ENCODE measurements at places on chromosomes 16 and 17.

DNA sequence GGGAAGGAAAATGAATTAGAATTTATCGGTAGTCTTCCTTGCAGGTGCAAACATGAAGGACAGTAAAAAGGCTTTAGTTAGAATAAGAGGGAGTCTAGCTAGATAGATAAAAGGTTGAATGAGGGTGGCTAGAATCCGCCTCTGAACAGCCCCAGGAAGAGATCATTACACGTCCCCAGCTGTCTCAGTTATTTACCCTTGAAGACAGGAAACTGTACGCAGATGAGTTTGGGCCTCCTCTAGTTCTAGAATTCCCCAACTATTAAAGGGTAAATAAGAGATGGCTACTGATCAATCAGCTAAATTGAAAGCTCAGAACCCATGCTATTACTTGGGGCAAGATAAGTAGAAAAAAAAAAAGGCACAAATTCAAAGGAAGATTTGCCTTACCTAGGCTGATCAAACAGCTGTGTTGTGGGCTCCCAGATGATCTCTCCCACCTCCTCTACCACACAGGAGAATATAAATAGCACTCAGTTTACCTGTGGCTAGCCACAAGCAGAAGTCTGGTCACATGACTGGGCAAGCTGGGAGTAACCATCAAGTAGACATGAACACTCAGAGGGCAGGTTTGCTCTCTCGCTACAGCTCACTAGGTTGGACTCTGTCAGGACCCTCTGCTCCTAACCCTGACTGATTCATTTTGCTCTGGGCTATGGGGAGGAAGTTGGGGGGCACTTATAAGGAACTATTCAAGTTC, 17.0 kb downstream of the FAM117A start:
- DNase-seq = no peak

DNA sequence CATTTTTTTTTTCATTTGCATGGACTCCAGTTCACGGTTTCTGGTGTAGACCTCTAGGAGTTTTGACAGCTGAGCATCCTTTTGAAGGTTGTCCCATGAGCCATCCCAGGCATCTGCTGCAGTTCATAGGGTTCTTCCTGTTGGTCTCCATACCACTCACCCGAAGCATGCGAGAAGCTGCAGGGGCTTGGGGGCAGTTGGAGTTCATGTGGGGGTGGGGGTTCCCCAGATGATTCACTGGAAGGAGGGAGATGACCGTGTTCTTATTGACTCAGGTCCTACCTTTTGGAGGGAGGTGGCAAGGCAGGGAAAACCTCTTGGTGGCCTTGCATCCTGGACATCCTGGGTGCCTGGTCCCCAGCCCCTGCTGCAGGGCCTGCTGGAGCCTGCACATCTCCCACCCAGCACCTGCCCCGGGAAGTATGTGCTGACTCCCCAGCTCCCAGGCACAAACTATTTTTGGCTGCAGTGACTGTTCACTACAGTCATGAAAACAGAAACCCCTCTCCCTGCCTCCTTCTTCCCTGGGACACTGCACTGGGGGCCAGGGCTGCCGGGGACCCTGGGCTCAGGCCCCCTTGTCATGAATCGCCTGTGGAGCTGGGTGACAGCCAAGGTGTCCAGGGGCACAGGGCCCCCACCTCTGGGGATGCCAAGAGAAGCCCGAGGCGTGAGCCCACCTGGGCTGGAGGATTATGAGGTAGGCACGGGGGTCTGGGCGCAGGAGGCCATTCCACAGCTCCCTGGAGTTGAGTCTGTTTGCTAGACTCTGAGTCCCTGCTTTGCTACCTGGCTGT, 64.9 kb upstream of the LGALS9 start:
- DNase-seq = no peak

GRCh38 chr16:3112058-3112880, at the start of gene ZNF205:
TSS of gene ZNF205 (plus strand) at chr16:3112586. CDS start at chr16:3113431, 845 bp downstream.
- DNase-seq = peak; percentile 30

- no peak for DNase-seq
Observed at GRCh38 chr17:3378321-3378720, 7.8 kb downstream of the OR3A2 start.

- DNase-seq = no peak
Observed at GRCh38 chr16:89161763-89162713, 9.5 kb upstream of the CDH15 start.

GRCh38 chr17:76700270-76700616, 10.5 kb downstream of the MXRA7 start:
- DNase-seq = no peak

- no peak for DNase-seq
Observed at GRCh38 chr17:61799812-61800484, 63.4 kb downstream of the BRIP1 start.

DNA sequence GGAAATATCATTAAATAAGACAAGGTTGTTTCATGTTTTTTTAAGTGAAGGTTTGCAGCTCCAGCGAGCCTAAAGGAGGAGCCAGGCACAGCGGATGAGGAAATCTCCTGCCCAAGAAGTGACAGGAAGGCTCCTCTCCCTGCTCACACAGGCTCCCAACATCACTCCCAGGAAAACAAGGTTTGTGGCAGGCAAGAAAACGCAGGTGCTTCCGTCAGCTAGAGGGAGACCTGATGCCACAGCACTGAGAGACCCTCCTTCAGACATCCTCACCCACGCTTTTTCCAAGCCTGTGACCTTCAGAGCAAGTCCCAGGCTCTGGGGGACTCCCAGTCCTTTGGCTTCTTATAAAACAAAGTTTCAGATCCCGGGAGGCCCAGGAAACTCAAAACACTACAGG, 89.7 kb downstream of the ZNF423 start:
- no peak for DNase-seq

DNA sequence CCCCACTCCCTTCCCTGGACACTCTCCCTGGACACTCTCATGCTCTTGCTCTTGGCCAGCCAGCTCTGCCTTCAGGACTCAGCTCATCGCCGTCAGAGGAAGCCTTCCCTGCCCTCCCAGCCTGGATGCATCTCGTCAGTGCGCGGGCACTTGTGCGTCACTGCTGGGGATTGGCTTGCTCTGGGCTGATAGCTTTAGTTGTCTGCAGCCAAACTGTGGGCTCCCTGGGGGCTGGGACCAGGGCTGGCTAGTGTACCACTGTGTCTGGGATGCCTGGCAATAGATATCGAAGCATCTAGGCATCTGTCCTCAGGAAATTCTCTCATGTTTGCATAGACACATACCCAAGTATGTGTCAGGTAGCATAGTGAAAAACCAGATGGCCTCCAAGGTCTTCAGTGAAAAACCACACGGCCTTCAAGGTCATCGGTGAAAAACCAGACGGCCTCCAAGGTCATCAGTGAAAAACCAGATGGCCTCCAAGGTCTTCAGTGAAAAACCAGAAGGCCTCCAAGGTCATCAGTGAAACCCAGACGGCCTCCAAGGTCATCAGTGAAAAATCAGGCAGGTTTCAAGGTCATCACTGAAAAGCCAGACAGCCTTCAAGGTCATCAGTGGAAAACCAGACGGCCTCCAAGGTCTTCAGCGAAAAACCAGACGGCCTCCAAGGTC, 72.0 kb downstream of the CMIP start:
- no peak for DNase-seq

DNA sequence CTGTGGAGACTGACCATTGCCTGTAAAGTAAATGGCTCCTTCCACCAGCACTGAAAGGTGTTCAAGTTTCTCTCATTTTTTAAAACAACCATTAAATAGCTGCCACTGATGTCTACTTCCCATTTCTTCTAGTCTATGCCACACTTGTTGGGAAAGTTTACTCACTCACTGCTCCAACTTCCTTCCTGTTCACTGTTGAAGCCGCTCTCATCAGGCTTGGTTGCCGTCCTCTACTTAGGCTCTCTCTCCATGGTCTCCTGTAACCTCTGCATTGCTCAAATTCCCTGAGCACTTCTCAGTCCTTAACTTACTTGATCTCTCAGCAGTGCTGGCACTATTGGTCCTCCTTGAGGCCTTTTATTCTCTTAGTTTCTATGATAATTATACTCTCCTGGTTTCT, 32.4 kb downstream of the SNX11 start:
- DNase-seq = no peak

DNA sequence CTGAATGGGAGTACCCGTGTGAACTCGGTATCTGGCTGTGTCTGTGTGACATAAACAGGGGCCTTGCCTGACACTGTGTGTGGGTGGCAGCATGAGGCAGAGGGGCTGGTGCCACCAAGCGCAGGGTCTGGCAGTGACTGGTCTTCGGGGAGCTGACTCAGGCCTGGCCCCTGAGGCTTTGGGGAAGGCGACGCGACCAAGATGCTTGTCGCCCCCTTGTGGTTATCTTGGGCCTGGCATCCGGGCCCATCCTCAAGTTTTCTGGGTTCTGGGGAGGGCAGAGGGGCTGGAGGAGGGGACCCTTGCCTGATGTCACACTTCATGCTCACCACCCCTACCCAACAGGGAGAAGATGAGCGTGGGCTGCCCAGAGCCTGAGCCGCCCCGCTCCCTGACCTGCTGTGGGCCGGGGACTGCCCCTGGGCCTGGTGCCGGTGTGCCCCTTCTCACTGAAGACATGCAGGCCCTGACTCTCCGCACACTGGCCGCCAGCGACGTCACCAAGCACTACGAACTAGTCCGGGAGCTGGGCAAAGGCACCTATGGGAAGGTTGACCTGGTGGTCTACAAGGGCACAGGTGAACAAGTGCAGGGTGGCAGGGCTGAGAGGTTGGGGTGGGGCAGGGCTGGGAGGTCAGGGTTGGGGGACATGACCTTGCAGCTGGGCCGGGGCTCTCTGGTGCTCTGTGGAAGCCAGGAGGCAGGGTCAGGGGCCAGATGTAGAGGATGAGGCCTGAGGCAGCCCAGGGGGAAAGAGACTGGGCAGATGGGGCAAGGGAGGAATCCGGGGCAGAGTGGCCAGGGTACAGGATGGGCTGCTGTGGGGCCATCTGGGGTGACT, 24.9 kb downstream of the SBK1 start:
- no peak for DNase-seq

- DNase-seq = peak; percentile 65
Observed at GRCh38 chr17:29376667-29377270, 13.4 kb upstream of the TAOK1 start.

DNA sequence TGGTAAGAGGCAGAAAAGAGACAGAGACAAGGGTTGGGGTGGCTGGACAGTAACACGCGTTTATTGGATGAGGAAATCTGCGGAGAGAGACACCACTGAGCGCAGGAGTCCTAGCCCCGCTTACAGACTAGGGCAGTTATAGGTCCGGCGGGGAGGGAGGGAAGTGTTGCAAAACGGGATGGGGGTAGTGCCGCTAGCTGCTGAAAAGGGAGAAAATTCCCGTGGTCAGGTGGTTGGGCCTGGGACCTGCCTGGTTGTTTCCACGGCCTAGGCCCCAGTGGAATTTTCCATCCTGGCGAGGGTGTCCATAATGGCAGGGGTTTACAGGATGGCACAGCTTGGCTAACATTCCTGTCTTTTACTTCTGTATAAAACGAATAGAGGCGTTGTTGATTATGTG, 5.5 kb upstream of the CPHXL2 start:
- DNase-seq = no peak

DNA sequence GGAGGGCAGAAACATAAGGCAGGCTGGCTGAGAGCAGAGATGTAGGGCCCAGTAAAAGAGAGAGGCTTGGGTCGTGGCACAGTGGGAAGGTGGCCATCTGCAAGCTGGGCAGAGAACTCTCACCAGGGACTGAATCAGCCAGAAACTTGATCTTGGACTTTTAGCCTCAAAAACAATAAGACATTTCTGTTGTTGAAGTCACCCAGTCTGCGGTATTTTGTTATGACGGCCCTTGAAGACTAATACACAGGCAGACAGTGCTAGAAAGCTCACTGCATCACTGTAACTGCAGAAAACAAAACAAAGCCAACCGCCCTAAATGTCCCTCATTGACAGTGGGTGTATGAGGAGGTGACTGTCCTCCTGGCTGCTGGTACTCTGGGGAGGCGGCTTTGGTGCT, 3.9 kb upstream of the JPH3 start:
- DNase-seq = no peak

- no peak for DNase-seq
Observed at GRCh38 chr16:73068541-73069401, 20.8 kb upstream of the ZFHX3 start.

DNA sequence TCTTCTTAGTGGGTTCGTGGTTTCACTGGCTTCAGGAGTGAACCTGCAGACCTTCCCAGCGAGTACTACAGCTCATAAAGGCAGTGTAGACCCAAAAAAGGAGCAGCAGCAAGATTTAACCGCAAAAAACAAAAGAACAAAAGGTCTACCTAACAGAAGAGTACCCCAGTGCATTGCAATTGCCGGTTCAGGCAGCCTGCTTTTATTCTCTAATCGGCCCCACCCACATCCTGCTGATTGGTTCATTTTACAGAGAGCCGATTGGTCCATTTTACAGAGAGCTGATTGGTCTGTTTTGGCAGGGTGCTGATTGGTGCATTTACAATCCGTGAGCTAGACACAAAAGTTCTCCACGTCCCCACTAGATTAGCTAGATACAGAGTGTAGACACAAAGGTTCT, 2.0 kb upstream of the ARRB2 start:
- no peak for DNase-seq

DNA sequence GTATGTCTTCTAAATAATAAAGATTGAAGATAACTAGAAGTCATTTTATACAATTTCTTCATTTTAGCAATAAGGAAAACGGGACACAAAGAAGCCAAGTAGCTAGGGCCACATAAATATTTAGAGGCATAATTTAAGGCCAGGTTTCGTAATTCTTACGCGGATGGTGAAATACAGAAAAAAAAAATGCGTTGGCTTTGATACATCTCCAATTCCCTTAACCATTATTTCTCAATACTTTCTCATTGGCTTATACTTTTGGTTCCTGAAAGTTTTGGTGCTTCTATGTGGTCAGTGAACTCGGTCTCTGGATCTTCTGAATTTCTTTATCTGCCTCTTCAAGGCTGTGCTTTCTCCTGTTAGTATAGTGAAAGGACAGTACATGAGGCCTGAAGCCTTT, 888.1 kb downstream of the KCNJ2 start:
- DNase-seq = no peak

- no peak for DNase-seq
Observed at GRCh38 chr17:1651559-1651844, 1.8 kb upstream of the RILP start.

- DNase-seq = no peak
Observed at GRCh38 chr17:49067163-49067562, 65.4 kb upstream of the B4GALNT2 start.

DNA sequence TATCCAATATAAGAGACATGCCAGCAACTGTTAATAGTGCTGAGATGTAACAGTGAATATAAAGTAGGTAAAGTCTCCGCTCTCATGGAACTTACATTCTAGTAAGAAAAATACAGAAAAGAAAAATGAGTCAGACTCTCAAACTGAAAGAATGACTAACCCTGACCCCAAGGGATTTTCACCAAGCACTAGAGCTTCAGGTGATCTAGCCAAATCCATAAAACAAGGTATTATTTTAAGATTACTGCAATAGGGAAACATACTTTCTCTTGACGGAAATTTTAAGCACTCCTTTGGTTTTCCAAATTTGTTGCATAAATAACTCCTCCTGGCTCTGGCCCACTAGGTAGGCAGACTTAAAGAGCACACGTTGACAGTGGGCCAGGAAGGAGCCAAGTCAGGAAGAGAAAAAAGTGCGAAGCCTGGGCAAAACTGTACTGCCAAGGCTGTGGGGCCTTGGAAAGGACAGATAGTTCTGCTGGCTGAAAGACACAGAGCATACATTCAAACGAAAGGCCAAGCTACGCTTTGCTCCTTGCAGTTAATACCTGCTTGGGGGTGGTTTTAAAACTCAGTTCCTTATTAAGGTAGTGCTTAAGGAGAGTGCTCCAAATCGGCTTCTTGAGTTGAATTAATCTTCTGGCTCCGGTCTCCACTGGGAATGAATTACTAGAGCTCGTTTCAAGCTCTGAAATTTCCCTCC, 1.4 kb downstream of the GOT2 start:
- DNase-seq = no peak

GRCh38 chr17:17140590-17140980, 65.5 kb downstream of the PLD6 start:
- no peak for DNase-seq

Measured in NCI-H446 treated with DMSO at 0.1 percent for 48 hours (cell line).